ENCODE measurements at places on chromosomes 12 and 14.

- DNase-seq, result no peak
These were observed 49.4 kb upstream of the ZFP36L1 start for GRCh38 chr14:68842298-68842697.

- no peak for DNase-seq
These were observed 35.2 kb downstream of the GPR65 start for GRCh38 chr14:88040146-88040545.

DNA sequence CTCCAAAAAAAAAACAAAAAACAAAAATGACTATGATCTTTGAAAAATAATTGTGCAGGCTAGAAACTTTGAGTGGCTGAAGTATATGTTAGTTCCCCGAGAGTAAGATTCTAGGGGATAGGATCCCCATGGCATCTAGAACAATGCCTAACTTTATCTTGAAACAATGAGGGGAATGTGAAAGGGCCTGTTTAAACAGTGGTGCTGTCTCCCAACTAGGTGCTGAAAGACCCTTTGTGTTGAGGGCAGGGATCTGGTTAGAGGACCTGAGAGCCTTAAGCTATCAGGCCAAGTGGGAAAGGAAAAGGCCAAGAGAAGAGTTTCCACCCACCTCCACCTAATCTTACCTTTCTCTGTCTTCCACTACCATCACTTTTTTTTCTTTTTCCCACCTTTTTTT lies 6.8 kb upstream of the YLPM1 start:
- DNase-seq, result no peak

- no peak for DNase-seq
These were observed 164.8 kb downstream of the DUSP6 start for GRCh38 chr12:89187507-89187906.

GRCh38 chr12:49293056-49293956 lies 1.6 kb upstream of the PRPH start:
- DNase-seq, result no peak

GRCh38 chr12:121823101-121823726 lies 19.4 kb downstream of the SETD1B start:
- DNase-seq, result no peak

DNA sequence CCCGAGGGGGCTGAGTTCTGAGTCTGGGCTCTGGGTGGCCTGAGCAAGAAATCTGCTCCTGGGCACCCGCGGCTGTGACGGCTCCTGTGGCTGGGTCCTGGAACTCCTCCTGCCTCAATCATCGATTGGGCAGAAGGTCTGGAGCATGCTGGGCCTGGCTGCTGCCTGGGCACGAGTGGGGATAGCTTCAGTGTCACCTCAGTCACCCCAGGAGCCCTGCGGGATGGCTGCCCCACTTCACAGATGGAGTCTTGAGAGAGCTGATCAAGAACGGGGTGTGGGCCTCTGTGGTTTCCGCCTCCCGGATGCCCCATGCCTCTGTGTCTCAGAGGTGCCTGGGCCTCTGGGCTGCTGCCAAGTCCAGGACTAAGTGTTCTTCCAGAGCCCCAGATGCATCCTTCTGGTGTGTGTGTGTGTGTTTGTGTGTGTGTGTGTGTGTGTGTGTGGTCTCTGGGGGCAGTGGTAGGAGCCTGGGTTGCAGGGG lies 185.6 kb upstream of the C14orf180 start:
- DNase-seq, result peak; percentile 62

- no peak for DNase-seq
These were observed 272.0 kb downstream of the AKAP6 start for GRCh38 chr14:32601069-32601468.

- no peak for DNase-seq
These were observed 7.9 kb downstream of the NFE2 start for GRCh38 chr12:54292931-54293241.

DNA sequence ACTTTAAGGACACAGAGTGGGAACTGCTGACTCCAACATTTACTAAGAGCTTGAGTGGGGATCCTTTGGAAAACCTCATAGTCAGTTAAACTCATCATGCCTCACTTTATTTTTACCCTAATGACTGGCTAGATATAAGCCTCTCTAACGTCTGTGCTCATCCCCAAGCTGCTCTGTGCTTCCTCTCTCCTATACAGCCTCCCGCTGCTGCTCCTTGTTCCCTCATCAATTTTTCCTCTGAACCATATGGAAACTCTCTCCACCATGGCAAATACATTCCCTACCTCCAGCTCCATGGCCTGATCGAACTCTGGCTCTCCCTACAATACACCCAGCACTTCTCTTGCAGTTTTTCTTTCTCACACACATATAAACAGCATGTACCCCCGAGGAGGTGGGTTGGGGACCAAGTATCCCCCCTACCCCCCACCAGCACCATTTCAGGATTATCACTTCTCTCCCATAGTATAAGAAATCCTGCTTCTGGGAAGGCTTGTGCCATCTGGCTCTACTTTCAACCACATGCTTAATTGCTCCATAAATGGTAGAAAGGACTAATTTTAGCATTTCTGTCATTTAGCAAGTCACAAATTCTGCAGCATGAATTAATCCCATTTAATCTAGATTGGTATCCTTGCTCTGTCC lies 39.2 kb upstream of the DYRK2 start:
- DNase-seq, result no peak

- no peak for DNase-seq
These were observed 1.1 kb upstream of the PPP1R13B start for GRCh38 chr14:103848175-103849077.

Data from activated CD4-positive, alpha-beta T cell treated with anti-CD3 and anti-CD28 coated beads, Interleukin-2, Interleukin-6, amounts not matched to agents 100 ng/mL and 50 ng/mL, durations not matched to agents 16 hours and 8 hours (primary cell).